ENCODE measurements at places on chromosomes 1 and 21. TPM values are rescaled to one million over a fixed set of nuclear protein-coding genes. Genes with fewer than 3 reads are reported as not detected.

DNA sequence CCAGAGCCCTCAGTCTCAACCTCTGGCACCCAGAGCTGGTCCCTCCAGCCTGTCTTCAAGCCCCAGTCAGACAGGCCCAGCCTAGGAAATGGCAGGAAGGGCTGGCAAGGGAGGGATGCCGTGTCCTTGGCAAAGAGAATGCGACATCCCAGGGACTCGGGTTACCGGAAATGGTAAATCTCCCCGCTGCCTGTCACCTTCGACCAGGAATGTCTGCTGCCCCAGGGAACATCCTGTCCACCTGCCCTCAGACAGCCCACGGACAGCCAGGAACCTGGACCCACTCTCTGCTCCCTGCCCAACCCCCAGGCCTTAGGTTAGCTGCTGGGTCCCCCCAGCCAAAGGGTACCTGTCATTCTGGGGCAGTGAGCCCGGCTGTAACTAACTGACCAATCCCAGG, 23.9 kb downstream of the HSPG2 start:
- DNase-seq, result no peak

DNA sequence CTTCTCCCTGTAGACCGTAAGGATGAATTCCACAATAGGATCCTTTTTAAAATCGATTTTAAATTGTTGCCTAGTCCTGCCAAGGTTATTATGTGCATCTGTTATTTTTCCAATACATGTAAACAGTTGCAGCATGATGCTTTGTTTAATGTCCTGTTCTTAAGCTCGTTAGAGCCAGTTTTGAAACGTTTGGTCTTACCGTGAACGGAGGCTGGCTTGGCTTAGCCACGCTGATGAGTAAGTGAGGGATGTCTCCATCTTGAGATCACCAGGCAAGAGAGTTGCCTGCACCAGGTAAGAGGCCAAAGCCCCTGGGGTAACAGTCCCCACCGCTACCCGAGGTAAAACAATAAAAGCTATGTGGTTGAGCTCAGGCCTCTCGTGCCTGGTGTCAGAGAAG, 17.3 kb downstream of the CSTB start:
- DNase-seq, result no peak

Gene NBPF4
- not detected for total RNA-seq

Gene RGS1
- 43.4 TPM for total RNA-seq

DNA sequence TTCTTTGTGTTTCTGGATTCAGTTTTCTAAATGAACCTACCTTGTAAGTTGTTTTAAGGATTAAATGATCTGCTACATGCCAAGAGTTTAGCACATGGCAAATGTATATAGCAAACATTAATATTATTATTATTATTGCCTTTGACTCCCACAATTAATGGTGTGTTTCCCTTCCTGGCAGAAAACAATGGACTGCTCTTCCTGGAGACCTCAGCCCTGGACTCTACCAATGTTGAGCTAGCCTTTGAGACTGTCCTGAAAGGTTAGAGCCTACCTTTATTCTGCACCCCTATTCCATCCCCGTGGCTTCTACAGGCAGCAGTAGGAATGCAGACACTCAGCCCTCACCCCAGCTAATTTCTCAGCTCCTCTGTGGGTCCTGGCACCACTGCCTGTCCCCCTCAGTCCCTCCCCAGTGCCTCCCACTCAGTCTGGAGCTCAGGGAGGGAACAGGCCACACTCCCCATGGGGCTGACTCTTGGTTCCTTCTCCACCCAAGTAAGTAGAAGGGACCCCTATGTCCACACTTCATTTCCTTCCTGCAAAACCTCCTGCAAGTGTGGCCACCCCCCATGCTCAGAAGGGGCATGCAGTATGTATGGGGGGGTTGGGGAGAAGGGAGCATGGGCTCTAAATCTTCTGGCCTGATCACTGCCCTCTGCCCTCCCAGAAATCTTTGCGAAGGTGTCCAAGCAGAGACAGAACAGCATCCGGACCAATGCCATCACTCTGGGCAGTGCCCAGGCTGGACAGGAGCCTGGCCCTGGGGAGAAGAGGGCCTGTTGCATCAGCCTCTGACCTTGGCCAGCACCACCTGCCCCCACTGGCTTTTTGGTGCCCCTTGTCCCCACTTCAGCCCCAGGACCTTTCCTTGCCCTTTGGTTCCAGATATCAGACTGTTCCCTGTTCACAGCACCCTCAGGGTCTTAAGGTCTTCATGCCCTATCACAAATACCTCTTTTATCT, 8.8 kb downstream of the RAB25 start:
- DNase-seq, result no peak

GRCh38 chr1:2650967-2651645, 18.3 kb upstream of the MMEL1 start:
- peak; percentile 6 for DNase-seq

- DNase-seq, result no peak
Measured at GRCh38 chr21:36690628-36691554, 8.0 kb upstream of the SIM2 start.

Gene MYOM3
- 1.9 TPM for total RNA-seq

Gene FLVCR1
- total RNA-seq, result 7.7 TPM
